Stimulated activated CD8-positive, alpha-beta memory T cell treated with anti-CD3 and anti-CD28 coated beads, Interleukin-2, amount 100 ng/mL, for 1 hour (primary cell): ENCODE measurements at places on chromosomes 5 and 9.

DNA sequence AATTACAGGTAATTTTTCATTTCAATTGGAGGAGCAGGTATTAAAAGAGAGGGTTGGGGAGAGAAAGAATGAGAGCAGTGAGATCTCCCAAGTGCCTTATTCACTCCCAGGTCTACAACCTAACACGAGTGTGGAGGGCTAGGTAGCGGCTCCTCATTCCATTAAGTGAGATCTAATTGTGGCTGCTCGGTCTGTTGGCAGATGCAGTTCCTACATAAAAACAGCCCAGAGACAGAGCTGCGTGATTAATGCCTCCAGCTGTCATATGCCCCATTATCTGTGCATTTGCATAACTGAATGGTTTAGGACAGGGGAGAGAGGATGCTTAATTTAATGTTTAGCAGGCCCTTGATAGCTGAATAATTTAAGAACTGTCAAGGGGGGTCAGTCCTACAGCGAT lies 100.5 kb downstream of the PSAT1 start:
- DNase-seq: no peak

- DNase-seq: no peak
These were observed 32.4 kb upstream of the STX17 start for GRCh38 chr9:99873943-99874584.

DNA sequence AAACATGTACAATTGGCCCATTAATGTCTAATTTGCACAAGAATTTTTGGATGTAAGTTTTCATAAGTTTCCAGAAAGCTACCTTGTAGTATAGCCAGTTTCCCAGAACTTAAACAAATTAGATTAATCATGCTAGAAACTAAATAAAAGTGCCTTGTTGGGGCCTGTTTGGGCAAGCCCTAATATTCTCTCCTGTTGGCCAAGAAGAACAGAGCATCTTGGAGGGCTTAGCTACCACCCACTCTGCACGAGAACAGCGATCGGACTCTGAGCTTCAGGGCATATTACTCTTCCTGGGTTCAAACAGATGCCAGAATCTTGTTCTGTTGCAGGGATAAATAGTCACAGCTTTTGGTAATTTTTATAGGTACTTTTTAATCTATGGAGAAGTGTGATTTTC lies 88.2 kb downstream of the GAS1 start:
- DNase-seq: no peak

GRCh38 chr5:21919414-21920022 lies 933.6 kb downstream of the CDH12 start:
- DNase-seq: no peak

DNA sequence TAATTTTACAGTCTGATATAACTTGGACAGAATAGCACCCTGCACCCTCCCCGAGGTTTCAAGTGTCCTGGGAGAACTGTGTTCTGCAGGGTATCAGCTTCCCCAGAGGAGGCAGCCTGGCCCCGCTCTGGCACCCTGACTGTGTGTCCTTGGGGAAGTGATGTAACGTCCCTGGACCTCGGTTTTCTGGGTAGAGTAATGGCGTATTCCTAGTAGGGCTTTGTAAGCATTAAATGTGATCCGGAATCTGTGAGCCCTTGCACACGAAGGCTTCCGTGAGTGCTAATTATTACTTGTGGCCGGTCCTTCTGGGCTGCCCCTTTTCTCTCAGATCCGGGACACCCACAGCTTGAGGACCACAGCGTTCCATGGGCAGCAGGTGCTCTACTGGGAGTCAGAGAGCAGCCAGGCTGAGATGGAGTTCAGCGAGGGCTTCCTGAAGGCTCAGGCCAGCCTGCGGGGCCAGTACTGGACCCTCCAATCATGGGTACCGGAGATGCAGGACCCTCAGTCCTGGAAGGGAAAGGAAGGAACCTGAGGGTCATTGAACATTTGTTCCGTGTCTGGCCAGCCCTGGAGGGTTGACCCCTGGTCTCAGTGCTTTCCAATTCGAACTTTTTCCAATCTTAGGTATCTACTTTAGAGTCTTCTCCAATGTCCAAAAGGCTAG lies 1.0 kb upstream of the CACFD1 start:
- no peak for DNase-seq

GRCh38 chr9:104850786-104851545 lies 77.0 kb downstream of the ABCA1 start:
- DNase-seq: no peak

DNA sequence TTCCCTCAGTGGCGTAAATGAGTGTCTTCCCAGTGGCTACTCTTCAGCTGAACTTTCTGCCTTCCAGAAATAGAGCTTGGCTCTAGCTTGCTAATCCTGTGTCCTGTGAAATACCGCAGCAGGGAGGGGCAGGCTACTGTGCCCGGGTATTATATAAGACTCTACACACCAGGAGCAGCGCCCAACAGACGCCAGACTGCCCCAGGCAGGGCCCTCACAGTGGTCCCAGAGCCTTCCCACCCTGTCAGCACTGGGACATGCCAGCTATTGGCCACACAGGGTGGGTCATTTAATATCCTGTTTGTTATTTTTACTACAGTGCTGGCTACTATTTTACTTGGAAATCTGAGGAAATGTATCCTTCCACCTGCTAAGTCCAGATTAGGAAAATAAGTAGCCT lies 121.0 kb downstream of the FEM1C start:
- DNase-seq: no peak
